C1 segment of cervical spinal cord (tissue), 14 donors: ENCODE measurements at places on chromosomes 5 and 9.

- no peak for DNase-seq
Observed at GRCh38 chr9:101582553-101582952, 12.2 kb downstream of the PPP3R2 start.

DNA sequence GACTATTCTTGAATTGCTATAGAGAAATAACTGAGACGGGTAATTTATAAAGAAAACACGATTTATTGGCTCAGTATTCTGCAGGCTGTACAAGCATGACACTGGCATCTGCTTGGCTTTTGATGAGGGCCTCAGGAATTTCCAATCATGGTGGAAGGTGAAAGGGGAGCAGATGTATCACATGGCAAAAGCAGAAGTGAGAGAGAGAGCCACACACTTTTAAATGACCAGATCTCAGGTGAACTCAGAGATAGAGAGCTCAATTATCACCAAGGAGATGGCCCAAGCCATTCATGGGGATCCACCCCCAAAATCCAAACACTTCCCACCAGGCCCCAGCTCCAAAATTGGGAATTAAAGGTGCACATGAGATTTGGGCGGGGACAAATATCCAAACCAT lies 15.3 kb downstream of the GABRA1 start:
- no peak for DNase-seq

DNA sequence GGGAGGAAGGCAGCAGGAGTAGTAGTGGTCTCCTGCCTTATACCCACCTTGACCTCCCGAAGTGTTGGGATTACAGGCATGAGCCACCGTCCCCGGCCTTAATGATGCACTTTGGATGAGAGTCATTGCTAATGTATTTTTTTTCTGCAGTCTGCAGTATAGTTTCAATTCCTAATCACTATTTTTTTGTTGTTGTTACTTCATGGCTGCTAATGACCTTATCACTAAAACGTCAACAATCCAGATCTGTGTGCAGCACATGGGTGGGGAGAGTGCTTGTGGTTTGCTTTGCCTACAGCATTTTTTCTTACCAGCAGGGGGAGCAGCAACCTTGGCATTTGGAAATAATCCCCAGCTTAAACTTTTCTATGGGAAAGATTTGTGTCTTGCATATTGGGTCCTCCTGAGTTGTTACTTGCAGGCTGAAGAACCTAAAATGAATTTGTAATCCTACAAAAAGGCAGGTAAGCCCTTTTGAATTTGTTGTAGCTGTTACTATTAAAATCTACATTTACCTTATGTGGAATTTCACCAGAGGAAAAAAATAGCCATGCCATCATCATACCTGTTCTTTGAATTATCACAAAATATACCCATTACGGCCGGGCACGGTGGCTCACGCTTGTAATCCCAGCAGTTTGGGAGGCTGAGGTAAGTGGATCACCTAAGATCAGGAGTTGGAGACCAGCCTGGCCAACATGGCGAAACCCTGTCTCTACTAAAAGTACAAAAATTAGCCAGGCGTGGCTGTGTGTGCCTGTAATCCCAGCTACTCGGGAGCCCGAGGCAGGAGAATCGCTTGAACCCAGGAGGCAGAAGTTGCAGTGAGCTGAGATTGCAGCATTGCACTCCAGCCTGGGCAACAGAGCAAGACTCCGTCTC lies 6.3 kb upstream of the MED7 start:
- DNase-seq: no peak

DNA sequence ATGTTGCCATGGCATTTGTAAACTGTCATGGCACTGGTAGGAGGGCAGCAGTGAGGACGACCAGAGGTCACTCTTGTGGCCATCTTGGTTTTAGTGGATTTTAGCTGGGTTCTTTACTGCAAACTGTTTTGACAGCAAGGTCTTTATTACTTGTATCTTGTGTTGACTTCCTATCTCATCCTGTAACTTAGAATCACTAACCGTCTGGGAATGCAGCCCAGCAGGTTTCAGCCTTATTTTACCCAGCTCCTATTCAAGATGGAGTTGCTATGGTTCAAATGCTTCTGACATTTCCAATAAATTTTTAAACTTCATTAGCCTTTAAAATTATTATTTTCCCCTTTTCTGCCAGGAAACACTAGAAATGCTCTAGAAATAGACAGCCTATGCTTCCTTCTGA lies 839.1 kb downstream of the NR2F1-AS1 start:
- no peak for DNase-seq

- DNase-seq: no peak
Observed at GRCh38 chr9:129311643-129312042, 133.6 kb upstream of the IER5L start.
